Endothelial cell of umbilical vein (primary cell): ENCODE measurements at places on chromosomes 3 and 15. TPM values are rescaled to one million over a fixed set of nuclear protein-coding genes. Genes with fewer than 3 reads are reported as not detected.

BDH1 gene
- 5.3 and 6.9 TPM in 2 replicates for polyA plus RNA-seq

DNA sequence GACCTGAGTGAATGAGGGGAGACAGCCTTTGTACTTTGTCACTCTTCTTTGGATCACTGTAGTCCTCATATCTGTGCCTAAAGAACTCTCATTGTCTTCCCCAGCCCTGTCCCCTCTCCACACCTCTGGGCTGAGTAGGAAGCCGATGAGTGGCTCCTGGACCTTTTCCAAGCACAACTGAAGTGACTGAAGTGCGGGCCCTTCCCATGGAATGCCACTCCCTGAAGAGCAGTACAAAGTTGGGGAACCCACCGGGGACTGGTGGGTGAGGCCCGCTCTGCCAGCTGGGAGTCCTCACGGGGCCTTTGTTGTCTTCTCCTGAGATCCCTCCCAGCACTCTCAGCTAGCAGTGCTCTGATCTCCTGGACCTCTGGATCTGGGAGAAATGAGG, 90.1 kb downstream of the AAGAB start:
- DNase-seq = peak; percentile 63

DNA sequence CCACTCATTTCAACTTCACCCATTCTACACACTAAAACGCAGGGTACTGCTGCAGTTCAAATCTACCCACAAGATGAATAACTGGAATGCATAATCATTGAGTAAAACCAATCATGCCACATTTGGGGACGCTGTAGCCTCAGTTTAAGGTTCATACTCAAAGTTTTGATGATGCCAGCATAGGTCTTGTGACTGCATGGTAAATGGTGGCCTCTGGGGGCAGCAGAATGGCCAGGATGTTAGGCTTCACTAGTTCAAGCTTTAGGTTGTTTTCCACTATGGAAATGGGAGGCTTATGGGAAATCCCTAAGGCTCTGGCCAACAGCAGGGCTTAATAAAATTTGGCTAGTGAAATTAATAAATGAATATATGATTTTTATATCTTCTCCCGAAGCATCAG, 104.3 kb upstream of the TSC22D2 start:
- no peak for DNase-seq

GRCh38 chr3:55637906-55638638, 151.0 kb upstream of the WNT5A start:
- no peak for DNase-seq
